Activated T-cell treated with anti-CD3 and anti-CD28 coated beads, Interleukin-2, amount 50 U/mL, for 24 hours (primary cell): ENCODE measurements at places on chromosomes 5 and 9.

- no peak for DNase-seq
Measured at GRCh38 chr9:5834214-5834613, 1.3 kb upstream of the ERMP1 start.

DNA sequence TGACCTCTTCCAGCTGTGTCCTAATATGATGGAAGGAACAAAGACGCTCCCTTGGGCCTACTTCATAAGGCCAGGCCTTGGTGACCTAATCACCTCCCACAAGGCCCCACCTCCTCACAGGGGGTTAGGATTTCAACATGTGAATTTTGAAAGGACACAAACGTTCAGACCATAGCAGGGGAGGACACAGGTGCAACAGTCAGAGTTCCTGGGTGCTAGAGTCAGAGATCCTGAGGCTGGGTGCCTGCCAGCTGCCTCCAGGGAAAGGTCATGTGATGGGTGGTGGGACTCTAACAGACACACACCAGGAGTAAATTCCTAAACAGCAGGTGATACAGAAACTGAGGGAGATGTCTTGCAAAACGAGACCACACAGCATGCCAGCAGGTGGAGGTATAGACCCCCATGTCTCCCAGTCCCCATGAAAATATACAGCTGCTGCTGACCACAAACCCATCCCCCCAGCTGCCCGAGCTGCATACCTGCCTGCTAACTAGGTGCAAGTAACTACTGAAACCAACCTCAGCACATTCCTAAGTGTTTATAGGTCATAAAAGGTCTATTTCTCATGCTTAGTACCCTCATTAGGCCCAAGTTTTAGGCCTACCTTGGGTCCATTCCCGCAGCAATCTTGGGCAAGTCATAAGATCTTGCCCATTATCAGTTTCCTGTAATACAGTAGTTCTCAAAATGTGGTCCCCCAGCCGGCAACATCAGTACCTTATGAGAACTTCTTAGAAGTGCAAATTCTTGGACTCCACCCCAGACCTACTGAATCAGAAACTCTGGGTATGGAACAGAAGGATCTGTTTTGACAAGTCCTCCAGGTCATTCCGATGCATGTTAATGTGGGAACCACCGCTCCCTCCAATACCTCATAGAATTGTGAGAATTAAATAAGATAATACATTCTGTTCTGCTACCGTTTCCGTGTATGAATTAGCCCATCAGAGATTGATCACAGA lies 245.3 kb downstream of the ENC1 start:
- DNase-seq = no peak

DNA sequence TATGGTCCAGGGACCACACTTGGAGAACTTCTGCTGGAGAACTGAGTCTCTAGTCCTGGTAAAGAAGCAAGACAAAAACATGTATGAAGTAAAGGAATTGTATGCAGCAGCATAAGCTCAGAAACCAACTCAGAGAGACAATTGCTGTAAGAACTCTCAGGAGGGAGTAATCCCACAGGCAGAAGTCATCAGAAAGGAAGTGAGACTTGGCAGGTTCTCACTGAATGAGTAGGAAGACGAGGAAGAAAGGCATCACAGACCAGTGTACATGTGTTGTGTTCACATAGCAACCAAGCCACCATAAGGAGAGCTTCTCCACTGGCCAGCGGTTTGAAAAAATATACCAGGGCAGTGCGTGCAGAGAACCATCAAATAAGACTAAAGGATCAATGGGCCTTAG lies 57.9 kb upstream of the FST start:
- DNase-seq = no peak

GRCh38 chr5:158195416-158196210 lies 336.7 kb upstream of the CLINT1 start:
- no peak for DNase-seq

DNA sequence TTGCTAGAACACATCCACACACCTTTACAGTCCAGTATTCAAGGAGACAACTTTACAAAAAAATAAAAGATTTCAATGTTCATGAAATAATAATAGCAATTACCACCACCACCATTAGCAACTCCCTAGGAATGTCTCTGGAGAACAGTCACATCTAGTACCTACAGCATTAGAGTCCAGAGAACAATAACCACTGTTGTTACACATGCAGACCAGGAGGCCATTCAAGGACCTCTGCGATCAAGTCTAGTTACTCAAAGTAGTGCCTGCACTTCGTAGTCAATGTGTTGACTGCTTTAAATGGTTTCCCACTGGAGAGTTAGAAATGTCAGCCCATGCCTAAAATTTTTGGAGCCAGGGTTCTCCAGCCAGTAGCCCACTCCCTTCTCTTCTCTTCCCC lies 244.4 kb downstream of the DEPDC1B start:
- no peak for DNase-seq

DNA sequence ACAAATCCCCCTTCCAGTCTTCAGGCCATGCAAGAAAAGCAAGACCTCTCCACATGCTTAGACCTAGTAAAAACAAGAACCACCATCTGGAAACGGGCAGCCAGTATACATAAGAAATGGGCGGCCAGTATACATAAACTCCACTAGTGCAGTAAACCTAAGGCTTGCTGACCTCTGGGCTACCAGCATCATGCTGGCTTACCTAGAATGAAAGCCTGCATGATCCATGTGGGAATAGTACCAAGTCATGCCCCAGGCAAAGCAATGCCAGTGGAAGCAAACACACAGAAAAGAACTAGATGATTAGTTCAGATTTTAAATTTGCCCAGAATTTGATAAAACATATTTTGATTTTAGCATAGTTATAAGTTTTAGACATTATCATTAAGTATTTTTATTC lies 1346.4 kb downstream of the EFNA5 start:
- no peak for DNase-seq

DNA sequence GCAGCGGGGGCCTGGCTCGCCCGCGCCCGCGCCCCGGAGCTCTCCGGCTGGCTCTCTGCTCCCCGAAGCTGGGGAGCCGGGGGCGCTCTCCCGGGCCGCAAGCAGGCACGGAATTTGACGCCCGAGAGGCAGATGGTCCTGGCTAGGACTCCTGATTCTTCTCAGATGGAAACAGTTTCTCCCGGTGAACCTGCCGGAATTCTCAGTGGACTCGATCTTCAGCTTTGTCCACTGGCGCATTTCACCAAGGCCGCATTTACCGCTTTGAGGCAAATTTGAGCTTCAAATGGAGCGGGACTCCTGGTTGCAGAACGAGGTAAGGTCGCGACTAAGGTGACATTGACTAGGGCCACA lies 305.7 kb upstream of the KCNN2 start:
- DNase-seq = no peak

- no peak for DNase-seq
Measured at GRCh38 chr5:176388003-176388443, 375 bp downstream of the NOP16 start.

- no peak for DNase-seq
Measured at GRCh38 chr9:3700772-3701171, 175.0 kb upstream of the RFX3 start.

GRCh38 chr5:178279026-178279722 lies 46.6 kb upstream of the PHYKPL start:
- DNase-seq = no peak

GRCh38 chr9:135745686-135746324 lies 43.8 kb downstream of the KCNT1 start:
- DNase-seq = no peak

DNA sequence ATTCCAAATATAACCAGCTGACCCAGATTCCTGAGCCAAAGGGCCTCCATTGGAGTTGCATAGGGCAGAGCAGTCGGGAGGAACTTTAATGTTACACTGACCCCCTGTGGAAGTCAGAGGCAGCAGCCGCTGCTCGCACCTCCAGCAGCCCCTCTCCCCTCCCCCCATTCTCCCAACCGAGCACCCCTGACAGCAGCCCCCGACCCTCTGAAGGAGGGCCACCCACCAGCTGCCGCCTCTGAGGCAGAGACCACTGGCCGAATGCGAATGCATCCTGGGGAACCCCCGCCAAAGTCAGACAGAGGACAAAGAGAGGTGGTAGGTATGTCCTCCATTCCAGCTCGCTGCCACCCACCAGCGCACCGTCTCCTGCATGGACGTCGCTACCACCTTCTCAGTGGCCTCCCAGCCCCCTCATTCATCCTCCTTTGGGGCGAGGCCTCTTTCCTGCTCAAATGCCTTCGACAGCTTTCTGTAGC lies 231.0 kb downstream of the CDK5RAP2 start:
- DNase-seq = no peak

GRCh38 chr9:98896632-98897031 lies 47.1 kb upstream of the COL15A1 start:
- no peak for DNase-seq

- peak; percentile 82 for DNase-seq
Measured at GRCh38 chr5:132500931-132501628, 10.5 kb upstream of the IRF1 start.

DNA sequence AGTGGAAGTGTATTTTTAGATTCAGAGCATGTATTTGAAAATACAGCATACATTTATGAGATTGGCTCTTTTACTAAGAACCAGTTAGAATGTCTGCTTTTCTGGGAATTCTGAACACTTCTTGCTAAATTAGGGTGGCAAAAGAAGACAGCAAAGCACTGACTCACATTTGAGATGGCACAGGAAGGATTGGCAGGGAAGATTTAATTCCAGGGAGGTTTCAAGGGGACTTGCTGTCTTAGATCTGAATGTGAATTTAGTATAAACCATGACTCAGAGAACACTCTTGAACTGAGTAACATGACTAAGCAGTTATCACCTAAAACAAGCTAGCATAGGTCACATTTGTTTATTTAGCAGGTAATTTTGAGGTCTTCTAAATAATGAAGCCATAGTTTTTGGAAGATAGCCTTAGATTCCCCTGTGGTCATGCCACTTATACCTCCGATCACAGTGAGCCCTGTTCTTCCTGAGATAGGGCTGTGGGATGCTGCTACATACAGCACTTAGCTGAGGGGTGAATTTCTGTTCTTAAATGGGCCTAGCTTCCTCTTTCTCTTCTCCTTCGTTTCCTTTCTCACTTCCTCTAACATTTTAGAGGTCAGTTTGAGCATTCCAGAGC lies 173.8 kb downstream of the PCSK1 start:
- DNase-seq = no peak

DNA sequence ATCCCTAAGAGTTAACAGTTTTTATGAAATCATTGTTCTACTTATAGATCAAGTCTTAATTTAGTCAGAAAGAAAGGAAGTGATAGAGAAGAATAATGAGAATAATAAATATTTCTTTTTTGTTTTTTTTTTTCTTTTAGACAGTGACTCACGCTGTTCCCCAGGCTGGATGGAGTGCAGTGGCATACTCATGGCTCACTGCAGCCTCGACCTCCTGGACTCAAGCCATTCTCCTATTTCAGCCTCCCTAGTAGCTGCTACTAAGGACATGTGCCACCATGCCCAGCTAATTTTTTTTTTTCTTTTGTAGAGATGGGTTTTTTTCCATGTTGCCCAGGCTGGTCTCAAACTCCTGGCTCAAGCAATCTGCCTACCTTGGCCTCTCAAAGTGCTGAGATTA lies 11.0 kb downstream of the IFNA21 start:
- no peak for DNase-seq

GRCh38 chr5:93608855-93609254 lies 25.8 kb downstream of the NR2F1 start:
- no peak for DNase-seq

GRCh38 chr5:10545084-10545483 lies 18.8 kb upstream of the ANKRD33B start:
- DNase-seq = no peak

GRCh38 chr5:42592401-42593140 lies 164.0 kb upstream of the CCDC152 start:
- no peak for DNase-seq

GRCh38 chr5:149297340-149298025 lies 25.8 kb downstream of the AFAP1L1 start:
- no peak for DNase-seq

DNA sequence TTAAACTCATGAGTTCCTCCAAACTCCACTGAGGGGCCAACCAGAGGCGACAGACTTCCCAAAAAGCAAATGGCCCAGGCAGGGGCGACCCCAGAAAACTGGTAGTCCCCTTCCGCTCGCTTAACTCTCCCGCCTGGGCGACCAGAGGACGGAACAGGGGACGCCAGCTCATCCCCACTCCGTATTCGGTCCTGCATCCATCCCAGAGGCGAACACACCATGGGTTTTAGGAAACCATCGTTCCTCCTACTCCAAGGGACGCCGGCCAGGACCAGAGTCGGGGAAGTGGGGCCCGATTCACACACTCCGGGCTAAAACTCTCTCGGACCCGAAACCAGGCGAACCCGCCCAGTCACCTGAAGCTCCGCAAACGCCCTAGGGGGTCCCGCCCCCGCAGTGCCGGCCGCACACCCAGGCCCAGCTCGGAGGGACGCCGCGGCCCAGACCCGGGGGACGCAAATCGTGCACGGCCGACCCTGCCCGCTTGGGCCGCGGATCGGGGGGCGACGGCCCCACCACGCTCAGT lies 478 bp downstream of the TEX10 start:
- DNase-seq = peak; percentile 67

- DNase-seq = no peak
Measured at GRCh38 chr5:67094476-67095300, 101.9 kb downstream of the CD180 start.

DNA sequence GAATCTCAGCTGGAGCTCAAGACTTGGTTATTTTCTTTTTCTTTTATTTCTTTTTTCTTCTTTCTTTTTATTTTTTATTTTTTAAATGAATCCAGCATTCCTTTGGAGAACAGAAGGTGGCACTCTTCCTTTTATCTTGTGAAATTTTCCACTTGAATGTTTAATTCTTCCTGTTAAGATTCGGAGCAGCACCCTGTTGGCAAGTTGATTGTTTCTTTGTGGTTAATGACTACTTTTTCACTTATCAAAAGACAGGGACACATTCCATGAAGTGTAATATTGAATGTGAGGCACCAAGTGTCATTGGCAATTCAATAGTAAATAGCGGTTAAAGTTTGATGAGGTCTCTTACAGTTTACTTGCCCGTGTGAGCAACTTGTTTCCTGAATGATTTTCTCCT lies 240.5 kb upstream of the CHD1 start:
- DNase-seq = no peak

DNA sequence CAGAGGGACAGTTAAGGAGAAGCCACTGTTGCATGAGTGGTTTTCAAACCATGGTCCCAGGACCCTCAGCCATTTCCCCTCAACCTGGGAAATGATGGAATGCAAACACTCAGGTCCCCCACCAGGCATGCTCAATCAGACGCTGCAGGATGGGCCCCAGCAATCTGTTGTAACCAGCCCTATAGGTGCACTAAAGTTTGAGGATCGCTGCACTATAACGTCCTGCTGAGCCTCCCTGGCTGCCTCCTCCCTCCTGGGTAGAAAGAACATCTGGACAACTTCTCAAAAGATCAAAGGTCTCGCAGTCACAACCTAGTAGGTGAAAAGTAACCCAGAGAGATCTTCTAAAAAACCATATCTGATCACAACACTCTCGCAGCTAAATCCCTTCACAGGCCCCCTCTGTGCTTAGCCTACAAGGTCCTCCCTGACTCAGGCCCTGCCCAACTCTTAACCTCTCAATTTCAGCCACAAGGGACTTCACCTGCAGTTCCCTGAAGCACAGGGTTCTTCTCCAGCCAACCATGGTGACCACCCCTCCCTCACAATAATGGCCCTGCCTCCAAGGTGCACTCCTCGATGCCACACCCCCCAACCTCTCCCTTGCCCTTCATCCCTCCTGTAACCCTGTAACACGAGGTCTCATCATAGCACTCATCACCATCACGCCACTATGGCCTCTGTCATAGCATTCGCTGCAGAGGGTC lies 3.5 kb downstream of the SHB start:
- DNase-seq = no peak
